ENCODE measurements at places on chromosomes 1 and 21.

GRCh38 chr1:150162582-150162861 lies 12.8 kb downstream of the PLEKHO1 start:
- DNase-seq: no peak

DNA sequence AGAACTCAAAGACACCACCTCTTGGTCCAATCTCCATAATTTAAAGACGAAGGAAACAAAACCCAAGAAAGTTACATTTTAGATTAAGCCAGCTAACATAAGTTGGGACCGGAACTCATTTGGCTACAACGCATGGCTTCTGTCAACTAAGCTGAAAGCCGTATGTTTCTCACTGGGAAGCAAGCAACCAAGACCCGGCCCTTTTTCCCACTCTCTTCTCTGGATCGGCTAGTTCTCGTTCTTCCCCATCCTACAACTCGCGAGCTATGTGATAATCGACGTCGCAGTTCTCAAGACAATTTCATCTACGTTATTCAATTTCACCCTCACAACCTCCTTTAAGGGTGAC lies 601 bp downstream of the CCT8 start:
- no peak for DNase-seq

DNA sequence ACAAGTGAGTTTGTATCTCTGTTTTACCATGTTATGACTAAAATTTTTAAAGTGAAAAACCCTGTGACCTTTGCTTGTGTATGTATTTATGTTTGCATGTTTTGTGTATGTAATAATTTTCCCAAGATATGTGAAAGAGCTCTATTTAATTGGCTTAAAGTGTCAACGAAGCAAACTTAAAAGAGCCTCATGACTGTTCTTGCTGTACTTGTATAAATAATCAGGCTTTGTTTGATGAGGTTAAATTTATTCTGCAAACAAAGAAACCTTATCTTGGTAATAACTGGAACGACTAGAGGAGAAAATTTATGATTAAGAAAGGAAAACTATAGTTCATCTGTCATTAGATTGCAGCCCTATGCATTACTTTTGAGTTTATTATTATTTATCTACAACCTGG lies 6.6 kb downstream of the GBP7 start:
- no peak for DNase-seq

- DNase-seq: no peak
Measured at GRCh38 chr1:50610563-50610962, 187.3 kb upstream of the DMRTA2 start.

DNA sequence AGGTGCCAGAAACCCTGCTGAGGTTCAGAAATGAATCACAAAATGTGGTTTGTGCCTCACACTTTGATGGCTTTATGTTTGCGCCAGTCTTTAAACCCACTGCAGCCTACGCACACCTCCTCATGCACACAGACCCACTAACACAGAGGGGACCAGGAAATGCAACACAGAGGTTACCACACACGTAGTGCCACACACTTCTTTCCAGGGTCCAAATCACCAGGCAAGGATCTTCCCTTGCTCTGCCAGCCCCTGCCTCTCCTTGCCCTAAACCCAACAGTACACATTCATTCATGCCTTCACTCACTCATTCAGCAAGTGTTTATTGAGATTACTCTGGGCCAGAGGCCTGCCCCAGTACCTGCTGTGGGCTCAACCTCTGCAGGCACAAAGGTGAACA lies 17.5 kb downstream of the MAB21L3 start:
- DNase-seq: no peak

DNA sequence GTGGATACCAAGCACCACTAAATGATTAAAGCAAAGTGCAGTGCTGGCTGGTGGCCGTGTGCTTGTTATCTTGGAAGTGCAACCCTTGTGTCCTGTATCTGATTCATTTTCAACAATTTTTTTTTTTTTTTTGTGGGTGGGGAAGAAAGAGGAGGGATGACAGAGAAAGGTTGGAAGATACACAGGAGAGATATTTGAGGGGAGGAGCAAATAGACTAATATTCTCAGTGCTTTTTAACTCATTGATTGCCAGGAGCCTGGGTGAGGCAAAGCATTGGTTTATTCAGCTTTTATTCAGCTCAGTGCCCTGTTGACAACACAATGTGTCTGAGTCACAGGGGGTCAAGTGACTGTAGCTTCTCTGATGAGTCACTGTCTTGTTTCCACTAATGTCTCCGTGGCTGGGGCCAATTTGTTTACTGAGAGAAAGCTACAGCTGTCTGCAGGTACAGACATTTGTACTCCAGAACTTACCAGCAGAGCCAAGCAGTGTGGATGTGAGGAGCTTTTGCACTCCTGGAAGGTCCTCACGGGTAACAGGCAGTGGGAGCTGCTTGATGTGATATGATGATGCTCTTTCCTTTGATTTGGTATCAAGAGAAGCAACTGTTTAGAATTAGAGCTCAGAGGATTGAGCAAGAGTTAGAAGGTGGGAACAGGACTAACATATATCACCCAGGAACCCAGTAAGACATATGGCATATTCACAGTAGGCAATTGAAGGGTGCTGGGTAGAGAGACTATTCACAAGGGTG lies 23.6 kb upstream of the DNM3 start:
- DNase-seq: no peak

DNA sequence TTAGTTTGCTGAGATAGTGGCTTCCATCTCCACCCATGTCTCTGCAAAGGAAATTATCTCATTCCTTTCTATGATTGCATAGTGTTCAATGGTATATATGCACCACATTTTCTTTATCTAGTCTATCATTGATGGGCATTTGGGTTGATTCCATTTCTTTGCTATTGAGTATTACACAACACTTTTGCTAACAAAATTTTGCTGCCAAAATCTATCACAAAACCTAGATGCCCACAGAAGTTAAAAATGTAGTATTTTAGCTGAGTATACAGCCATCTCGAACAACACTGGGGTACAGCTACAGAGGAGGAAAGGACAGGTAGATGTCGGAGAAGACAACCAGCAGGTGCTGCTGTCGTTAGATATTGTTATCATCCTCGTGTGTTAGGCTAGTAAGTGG lies 67.7 kb downstream of the LBR start:
- DNase-seq: no peak

GRCh38 chr1:87941337-87941946 lies 612.8 kb downstream of the LMO4 start:
- no peak for DNase-seq

DNA sequence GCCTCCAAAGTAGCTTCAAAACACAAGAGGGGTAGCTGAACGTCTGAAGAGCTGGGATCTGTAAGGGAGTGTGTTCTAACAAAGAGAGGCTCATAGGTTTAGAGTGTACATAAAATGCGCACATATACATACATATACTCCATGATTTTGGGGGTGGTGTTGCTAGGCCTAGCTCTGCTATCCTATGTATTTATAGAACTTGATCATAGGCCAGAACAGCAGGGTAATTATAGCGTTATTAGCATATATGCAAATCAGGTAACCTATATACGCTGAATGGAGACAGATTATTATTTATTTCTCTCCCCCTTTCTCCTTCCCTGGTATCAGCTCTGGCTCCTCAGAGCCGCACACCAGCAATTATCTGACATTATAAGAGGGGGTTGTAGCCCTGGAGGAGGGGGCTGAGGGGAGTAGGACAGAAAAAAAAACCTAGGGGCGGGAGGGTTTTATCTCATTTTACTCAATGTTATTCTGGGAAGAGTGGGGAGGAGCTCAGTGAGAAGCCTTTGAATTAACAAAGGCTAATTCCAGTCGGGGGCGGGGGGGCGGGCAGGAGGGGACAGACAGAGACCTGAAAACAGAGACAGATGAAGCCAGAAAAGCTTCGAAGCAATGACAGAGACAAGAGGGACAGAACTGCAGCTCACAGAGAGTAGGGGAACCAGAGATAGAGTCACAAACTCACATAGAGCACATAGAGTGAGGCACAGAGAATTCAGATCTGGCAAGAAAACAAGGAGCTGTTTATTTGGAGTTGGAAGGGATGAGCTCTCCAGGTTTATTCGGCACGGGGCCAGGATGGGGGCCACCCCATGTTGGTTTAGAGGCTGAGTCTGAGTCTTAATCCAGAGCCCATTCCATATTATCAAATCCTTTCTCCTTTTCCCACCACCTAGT lies 63.0 kb downstream of the RHBG start:
- no peak for DNase-seq

DNA sequence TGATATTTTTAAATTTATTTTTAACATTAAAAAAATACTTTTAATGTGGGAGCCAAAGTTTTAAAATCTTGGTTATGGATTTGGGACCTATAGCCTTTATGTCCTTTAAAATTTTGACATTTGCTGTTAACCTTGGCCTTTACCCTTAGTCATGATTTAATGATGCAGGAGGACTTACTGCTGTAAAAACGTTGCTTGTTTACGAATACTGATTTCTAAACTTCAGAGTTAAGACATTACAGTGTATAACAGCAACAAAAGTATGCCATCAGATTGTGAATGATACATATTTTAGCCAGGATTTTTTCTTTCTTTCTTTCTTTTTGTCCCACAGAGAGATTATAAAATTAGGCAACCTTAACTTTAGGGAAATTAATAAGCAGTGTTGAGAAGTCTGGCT lies 8.9 kb downstream of the RBM15 start:
- DNase-seq: no peak

GRCh38 chr1:49351768-49352167 lies 575.1 kb upstream of the BEND5 start:
- no peak for DNase-seq

DNA sequence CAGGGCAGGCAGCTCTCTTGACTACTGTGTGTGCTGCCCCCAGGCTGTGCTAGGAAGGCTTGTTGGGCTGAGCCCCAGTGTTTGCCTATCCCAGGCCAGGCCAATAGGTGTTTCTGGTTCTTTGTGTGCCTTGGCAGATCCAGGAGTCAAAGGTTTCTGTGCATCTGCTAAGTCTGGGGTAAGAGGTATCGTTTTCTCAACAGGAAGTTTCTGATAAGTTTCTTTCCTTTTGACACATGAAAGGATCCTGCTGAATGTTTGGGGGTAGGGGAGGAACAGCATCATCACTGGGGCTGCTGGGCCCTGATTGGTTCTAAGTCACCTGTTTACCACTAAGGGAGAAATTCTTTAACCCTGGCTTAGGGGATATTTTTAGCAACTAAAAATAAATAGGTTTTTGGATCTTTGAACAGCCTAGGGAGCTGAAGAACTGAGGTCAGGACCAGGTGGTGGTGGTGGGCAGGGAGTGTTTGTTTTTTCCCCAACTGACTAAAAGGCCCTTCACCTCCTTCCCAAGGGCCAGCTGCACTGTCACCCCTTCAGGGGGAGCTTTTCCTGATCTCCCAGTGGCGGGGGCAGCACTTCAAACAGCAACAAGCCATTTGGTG lies 85.1 kb downstream of the KCNN3 start:
- no peak for DNase-seq

GRCh38 chr1:11533790-11534787 lies 55.1 kb downstream of the DISP3 start:
- no peak for DNase-seq

GRCh38 chr1:4129693-4130092 lies 229.6 kb upstream of the C1orf174 start:
- DNase-seq: no peak

DNA sequence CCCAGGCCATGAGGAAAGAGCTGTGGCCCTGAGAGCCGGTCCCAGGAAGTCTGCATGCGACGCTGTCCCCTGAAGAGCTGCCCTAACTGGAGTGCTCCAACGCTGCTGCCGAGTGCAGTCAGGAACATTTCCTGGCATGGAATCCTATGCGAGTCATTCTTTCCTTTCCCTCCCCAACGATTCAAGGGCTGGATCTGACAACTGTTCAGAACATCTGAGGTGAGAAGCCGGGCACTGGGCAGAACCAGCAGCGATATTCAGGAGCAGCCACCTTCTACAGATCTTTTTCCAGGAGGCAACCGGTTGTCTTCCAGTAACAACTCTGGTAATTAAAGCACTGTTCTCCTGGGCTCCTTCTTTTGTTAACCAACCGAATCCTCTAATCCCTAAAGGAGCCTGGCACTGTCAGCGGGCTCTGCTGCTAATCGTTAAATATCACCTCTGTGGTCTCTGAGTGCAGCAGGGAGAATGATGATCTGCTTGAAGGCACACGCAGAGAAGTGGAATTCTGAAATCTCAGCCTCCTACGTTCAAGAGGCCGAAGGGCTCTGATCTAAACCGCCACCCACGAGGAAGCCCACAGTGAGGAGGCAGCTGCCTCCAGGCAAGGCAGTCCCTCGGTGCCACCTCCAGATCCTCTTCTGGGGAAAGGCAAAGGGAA lies 55.8 kb downstream of the SLC45A1 start:
- no peak for DNase-seq

DNA sequence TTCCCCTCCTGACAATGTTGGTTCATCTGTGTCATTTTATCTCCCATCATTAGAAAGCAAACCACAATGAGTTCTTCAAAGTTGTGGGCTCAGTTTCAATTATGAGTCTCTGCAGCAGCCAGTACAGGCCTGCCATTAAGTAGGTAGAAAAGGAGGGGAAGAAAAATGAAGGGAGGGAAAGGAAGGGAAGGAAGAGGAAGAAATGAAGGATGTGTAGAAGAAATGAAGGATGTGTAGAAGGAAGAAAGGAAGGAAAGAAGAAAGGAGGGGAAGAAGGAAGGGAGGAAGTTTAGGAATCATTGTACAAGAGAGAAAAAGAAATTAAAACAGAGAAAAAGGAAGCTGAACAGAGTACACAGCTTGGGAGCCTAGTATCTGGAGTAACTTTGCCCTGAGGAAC lies 498.3 kb upstream of the DAB1 start:
- DNase-seq: no peak

DNA sequence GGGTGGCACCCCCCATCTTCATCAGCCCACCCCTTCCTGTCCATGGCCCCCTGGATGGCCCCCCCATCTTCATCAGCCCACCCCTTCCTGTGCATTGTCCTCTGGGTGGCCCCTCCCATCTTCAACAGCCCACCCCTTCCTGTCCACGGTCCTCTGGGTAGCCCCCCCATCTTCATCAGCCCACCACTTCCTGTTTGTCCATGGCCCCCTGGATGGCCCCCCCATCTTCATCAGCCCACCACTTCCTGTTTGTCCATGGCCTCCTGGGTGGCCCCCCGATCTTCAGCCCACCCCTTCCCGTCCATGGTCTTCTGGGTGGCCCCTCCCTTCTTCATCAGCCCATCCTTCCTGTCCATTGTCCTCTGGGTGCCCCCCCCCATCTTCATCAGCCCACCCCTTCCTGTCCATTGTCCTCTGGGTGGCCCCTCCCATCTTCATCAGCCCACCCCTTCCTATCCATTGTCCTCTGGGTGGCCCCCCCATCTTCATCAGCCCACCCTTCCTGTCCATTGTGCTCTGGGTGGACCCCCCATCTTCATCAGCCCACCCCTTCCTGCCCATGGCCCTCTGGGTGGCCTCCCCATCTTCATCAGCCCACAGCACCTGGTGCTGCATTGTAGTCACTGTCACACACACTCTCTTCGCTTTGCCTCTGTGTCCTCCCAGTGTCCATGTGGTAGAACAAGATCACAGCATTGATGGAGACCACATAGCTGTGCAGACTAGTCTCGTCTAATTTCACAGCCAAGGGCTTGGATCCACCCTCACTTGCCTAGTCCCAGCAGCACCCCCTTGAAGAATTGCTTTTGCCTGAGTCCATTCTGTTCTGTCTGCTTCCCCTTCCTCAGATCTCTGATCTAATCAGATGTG lies 95.9 kb downstream of the PCBP3 start:
- DNase-seq: no peak

GRCh38 chr1:19311503-19311930 lies 427 bp downstream of the AKR7A2 start:
- DNase-seq: no peak
